NAMALWA (cell line): ENCODE measurements at places on chromosomes 5 and 9.

GRCh38 chr5:27568811-27569210, 530.4 kb upstream of the CDH9 start:
- DNase-seq, result no peak

GRCh38 chr9:69548681-69549080, 123.5 kb downstream of the APBA1 start:
- DNase-seq, result no peak

DNA sequence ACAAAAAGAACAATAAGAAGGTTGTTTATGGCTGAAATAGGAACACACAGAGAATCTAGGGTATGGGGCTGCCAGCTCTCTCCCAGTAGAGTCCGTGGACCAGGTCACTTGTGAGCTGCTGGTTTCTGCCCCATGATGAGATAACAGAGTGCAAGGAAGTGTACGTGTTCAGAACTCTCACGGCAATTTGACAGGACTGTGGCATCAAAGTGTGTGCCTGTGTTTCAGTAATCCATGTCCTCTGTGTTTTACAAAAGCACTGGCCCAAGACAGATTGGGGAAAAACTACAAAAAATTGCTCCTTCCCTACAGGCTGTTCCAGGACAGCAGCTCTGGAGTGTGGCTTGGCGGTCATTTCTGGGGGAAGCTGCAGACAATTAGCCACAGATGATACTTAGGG, 184.6 kb downstream of the AUH start:
- no peak for DNase-seq

- DNase-seq, result no peak
These were observed 18.3 kb upstream of the FCHO2 start for GRCh38 chr5:72937517-72938061.

- no peak for DNase-seq
These were observed 51.1 kb upstream of the COL5A1 start for GRCh38 chr9:134590240-134591081.

- no peak for DNase-seq
These were observed 57.6 kb downstream of the TMEM174 start for GRCh38 chr5:73230264-73231245.

GRCh38 chr5:84057211-84057610, 327.5 kb downstream of the EDIL3 start:
- DNase-seq, result no peak

- no peak for DNase-seq
These were observed 400 bp downstream of the HCN1 start for GRCh38 chr5:45695804-45696156.

- no peak for DNase-seq
These were observed 208.1 kb downstream of the GNA14 start for GRCh38 chr9:77440057-77440456.

GRCh38 chr9:83598487-83598886, 24.5 kb upstream of the IDNK start:
- no peak for DNase-seq

DNA sequence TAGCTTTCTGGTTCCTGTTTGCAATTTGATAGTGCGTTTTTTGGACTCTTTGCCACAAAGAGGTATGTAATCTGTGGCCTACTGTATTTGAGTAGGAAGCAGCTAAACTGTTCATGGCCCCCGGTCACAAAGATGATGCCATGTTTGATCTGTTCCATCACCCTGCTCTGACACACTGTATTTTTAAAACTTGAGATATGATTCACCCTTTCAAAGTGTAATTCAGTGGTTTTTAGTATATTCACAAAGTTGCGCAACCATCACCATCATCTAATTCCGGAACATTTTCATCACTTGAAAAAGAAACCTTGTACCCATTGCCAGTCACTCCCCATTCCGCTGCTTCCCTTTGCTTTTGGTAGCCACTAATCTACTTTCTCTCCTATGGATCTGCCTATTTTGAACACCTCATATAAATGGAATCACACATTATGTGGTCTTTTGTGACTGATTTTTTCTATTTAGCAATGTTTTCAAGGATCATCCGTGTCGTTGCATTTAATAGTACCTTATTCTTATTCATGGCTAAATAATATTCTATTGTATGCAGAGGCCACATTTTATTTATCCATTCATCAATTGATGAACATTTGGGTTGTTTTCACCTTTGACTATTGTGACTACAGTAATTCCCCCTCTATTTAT, 141.6 kb downstream of the NR3C1 start:
- no peak for DNase-seq

DNA sequence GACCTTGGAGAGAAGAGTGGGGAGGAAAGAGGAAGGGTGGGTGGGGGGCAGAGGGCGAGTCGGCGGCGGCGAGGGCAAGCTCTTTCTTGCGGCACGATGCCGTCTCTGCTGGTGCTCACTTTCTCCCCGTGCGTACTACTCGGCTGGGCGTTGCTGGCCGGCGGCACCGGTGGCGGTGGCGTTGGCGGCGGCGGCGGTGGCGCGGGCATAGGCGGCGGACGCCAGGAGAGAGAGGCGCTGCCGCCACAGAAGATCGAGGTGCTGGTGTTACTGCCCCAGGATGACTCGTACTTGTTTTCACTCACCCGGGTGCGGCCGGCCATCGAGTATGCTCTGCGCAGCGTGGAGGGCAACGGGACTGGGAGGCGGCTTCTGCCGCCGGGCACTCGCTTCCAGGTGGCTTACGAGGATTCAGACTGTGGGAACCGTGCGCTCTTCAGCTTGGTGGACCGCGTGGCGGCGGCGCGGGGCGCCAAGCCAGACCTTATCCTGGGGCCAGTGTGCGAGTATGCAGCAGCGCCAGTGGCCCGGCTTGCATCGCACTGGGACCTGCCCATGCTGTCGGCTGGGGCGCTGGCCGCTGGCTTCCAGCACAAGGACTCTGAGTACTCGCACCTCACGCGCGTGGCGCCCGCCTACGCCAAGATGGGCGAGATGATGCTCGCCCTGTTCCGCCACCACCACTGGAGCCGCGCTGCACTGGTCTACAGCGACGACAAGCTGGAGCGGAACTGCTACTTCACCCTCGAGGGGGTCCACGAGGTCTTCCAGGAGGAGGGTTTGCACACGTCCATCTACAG, 760 bp downstream of the NPR3 start:
- no peak for DNase-seq

GRCh38 chr9:75168270-75169178, 80.2 kb downstream of the OSTF1 start:
- DNase-seq, result no peak

- DNase-seq, result no peak
These were observed 315.2 kb upstream of the ATP10B start for GRCh38 chr5:161167016-161167767.

GRCh38 chr5:154757814-154758406, 2.7 kb downstream of the LARP1 start:
- peak; percentile 49 for DNase-seq

DNA sequence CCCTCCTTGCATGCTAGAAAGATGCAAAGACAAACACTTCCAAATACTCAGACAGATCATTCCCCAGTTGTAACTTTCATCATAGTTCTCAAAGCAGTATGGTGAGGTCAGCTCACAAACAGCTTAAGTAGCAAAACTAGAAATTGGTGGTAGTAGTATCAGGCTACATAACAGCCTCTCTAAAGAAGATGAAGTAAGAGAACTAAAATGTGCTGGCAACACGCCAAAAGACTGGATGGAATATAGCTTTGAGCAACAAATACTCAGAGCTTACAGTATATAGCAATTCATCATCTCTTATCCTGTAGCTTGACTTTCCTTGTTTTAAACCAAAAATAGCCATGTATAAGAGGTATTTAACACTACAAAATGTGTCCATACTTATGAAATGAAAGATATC, 7.5 kb downstream of the PFDN1 start:
- DNase-seq, result peak; percentile 74

- no peak for DNase-seq
These were observed 67.4 kb downstream of the NSUN2 start for GRCh38 chr5:6565492-6565891.

GRCh38 chr5:134554319-134555222, 29.1 kb downstream of the JADE2 start:
- DNase-seq, result peak; percentile 77

DNA sequence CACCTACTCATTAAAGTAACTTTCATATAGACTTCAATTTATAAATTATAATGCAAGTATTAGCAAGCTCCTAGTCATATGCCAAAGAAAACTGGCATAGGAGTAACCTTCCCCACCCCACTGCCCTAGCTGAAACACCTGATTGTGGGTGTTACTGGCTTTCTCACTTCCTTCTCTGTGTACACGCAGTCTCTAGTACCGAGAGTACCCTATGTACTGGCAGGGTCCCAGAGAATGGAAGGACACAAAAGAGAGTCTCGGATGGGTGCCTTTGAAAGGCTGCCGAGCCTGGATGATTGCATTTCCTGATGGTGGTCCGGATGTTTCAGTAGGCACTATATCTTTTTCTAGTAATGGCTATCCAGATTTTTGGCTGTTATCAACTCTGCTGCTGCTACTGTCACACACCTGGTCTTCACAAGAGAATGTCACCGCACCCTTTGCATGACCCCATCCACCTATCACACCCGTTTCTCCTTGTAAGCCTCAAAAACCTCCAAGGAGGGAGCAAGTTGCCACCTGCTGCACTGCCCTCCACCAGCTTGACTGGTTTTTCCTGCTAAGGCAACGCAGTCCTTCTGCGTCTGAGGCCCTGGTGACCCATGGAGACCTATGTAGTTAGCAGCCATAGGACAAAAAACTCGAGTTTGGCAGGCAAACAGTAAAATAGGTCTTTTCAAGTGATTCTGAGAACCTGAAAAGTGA, 53.8 kb upstream of the CLINT1 start:
- peak; percentile 16 for DNase-seq

DNA sequence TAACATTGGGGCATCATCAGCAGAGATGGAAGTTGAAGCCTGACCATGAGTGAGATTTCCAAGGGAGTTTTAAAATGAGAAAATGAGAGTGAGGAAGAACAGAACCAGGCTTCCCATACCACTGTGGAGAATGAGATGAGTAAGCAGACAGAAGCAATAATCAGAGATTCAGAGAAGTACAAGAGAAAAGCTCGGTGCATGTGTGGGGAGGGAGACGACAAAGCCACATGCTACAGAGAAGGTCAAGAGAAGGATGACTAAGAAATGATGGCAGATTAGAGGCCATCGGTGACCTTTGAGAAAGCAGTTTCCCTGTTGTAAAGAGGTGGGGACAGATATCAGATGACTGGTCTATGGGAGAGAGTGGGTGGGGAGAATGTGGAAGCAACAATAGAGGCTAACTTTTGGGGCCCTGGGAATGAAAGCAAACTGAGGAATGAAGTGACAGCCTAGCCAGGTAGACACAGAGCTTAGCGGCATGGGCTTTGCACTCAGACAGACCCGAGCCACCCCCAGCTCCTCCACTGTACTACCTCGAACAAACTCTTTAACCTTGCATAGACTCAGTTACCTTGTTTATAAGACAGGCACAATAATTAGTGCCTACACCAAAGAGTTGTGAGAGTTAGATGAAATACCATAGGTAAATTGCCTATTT, 207.7 kb downstream of the PIK3R1 start:
- no peak for DNase-seq
